ENCODE measurements at places on chromosomes 16 and 17.

DNA sequence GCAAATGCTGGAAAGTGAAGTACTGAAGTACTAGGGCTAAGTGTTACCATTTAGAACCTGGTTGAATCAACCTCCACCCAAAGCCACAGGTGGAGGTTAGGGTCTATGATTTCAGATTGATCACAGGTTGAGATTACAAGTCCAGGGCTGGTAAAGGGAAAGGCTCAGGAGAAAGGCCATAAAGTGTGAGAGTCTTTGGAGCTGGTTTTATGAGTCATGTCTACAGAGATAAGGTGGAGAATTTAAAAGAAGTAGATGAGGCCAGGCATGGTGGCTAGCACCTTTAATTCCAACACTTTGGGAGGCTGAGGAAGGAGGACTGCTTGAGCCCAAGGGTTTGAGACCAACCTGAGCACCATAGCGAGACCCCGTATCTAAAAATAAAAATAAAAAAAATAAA lies 221.7 kb upstream of the CDH11 start:
- DNase-seq: no peak

DNA sequence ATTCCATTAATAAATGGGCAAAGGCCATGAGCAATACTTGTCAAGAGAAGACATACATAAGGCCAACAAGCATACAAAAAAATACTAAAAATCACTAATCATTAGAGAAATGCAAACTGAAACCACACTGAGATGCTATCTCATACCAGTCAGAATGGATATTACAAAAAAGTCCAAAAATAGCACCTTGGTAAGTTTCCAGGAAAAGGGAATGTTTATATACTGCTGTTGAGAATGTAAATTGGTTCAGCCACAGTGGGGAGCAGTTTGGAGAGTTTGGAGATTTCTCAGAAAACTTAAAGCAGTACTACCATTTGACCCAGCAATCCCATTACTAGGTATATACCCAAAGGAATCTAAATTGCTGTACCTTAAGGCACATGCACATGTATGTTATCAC lies 467.7 kb downstream of the CDH11 start:
- no peak for DNase-seq

- DNase-seq: no peak
These were observed 2.0 kb downstream of the AKAP10 start for GRCh38 chr17:19975601-19976000.

DNA sequence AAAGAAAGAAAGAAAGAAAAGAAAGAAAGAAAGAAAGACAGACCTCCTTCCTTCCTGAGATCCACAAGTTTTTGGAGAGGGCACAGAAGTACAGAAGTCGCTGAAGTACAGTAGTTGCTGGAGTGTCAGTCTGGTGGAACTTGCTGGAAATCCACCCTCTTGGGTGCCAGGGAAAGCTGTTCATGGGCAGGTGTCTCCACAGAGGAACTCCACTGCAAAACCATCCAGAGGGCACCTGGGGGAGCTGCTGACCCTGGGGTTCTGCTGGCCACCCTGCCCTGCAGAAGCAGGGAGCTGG lies 3.5 kb upstream of the PRR14 start:
- no peak for DNase-seq

DNA sequence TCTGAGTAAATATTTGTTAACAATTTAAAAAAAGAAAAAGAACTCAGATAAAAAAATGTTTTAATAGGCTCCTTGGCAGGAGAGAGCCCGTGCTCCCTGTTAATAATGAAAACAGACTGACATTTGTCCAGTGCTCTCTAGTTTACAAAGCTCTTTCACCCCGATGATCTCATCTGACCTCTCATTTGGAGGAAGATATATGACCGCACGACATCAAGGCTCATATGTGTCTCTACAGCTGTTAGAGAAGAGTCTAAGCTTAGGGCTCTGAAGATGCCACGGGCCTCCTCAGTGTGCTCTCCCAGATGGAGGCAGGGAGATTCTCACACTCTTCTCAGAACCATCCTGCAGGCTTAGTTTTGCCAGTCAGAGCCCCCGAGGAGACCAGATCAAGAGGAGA lies 280.8 kb upstream of the IRX5 start:
- no peak for DNase-seq
